Colonic mucosa (tissue), 4 donors: ENCODE measurements at places on chromosomes 6 and 20. TPM values are rescaled to one million over a fixed set of nuclear protein-coding genes. Genes with fewer than 3 reads are reported as not detected.

ATP6V1G2 gene
- 0.57 TPM for total RNA-seq

ZNF337 gene
- 6.7 TPM for total RNA-seq

STX11 gene
- 3.8 TPM for total RNA-seq

FYN gene
- 21.5 TPM for total RNA-seq

LRRC73 gene
- total RNA-seq = 0.77 TPM

NPEPL1 gene
- total RNA-seq = 20.6 TPM

DNA sequence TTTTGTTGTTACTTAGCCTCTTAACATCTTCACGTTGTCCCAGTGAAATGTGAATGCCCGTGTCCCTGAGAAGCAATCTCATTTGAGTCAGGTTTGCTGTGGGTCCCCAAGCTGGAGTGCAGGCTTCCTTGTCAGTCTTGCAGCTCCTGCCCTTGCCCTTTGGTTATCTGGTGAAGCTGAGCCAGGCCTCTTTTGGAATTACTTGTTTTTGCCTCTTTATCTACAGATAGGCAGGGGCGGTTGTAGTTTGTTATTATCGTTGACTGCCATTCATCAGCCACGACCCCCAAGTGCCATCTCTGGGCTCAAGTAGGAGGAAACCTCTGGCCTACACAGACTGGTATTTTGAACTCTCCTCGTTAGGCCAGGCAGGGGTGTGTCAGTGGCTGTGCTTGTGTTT is 2.2 kb downstream of the TMEM14C start:
- no peak for DNase-seq

GRCh38 chr6:133300896-133301295 is 59.7 kb downstream of the EYA4 start:
- no peak for DNase-seq

DNA sequence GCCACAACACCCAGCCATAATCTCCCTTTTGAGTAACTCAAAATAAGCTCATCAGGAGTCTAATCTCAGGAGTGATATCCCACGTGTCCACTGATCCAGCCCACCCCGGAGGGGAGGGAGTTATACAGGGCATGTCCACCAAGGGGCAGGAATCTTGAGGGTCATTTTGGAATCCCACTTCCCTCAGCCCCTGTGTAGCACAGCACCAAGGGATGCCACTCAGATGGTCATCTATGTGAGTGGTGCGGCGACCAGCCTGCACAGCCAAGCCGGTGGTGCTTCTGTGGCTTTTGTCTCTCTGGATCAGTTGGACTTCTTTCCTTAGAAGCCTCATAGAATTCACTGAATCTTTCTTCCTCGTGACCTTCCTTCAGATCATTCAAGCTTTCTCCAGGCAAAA is 11.0 kb upstream of the BCAS4 start:
- DNase-seq = no peak

DNA sequence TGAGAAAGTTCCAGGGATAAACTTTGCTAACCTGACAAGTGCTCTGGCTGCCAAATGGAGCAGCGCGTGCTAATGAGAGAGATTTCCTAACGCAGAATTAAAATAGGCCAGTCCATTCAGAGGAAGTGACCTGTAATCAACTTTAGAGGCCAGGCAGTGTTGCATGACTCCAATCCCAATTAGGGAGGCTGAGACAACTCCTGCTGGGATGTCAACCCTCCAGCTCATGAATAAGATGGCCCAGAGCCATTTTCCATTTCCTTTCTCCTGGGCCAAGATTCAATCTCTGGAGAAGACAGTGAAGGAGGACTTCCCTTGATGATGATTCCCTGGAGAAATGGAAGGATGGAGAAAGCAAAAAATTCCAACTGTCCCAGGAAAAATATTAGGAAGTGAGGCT is 241.5 kb upstream of the RNF24 start:
- DNase-seq = no peak

DNA sequence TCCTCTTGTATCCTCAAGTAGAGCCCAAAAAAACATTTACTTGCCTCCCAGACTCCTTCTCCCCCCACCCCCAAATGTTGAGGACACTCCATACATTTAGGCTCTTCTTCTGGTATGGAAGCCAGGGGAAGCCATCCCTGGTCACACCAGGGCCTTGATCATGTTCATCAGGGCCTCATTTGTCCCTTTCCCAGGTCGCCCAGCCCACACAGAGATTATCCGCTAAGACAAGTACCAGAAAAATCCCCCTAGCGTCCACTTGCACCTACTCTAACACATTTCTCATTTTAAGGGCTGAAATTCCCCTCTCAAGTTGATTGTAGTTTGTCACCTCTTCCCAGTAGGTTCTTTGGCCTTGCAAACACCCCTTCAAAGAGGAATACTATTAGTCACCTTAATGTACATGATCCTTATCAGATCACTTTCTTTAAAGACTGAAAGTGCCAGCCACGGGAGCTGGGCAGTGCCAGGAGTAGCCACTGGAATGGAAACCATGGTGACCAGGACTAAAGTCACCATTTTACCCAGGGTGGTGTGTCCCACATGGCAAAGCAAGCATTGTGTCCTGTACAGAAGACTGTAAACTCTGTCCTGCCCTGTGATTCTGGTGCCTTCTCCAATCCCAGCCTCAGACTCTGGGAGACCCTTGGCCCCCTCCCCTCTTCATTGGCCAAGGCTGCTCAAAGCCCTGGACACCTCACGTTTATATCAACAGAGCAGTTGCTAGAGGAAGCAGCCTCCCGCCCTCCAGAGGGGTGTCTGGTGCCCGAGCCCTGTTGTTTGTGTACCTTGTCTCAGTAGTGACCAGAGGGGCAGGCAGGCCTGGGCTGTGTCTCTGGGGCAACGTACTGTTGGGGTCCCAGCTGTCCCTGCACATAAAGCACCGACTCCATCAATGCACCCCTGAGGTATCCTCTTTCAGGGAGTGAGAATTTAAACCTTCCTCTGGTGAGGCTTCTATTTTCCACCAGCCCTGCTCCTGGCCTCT is 5.0 kb upstream of the APOBEC2 start:
- DNase-seq = no peak

GRCh38 chr20:38581830-38582358 is 897 bp downstream of the ADIG start:
- DNase-seq = no peak

- peak; percentile 25 for DNase-seq
Observed at GRCh38 chr6:132763269-132763668, 5.6 kb upstream of the VNN2 start.

GRCh38 chr20:8946036-8946940 is 122.6 kb upstream of the PLCB4 start:
- no peak for DNase-seq

- no peak for DNase-seq
Observed at GRCh38 chr6:131555992-131556391, 17.0 kb upstream of the ARG1 start.

GRCh38 chr20:15927893-15928650 is 645.2 kb downstream of the KIF16B start:
- DNase-seq = no peak

- no peak for DNase-seq
Observed at GRCh38 chr6:154471609-154472362, 38.7 kb downstream of the CNKSR3 start.

DNA sequence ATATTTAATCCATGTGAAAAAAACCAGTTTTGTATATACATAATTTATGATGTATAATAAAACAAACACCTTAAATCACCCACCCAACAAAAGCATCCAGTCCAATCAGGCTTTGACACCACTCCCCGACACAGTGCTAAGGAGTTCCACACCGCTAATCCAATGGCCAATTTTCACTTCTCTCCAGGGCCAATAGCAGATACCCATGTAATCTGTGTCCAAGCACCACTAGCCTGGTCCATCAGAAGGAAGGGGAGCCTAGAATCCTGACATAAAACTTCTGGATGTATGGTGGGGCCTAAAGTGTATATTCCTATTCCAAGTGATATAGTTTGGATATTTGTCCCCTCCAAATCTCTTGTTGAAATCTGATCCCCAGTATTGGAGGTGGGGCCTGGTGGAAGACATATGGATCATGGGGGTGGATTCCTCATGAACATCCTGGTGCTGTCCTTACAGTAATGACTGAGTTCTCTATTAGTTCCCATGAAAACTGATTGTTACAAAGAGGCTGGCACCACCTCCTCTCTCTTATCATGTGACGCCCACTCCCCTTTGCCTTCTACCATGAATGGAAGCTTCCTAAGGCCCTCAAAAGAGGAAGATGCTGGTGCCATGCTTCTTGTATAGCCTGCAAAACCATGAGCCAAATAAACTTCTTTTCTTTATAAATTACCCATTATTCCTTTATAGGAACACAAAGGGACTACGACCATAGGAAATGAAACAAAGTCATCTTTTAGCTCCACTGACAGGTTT is 20.8 kb downstream of the RALGAPA2 start:
- no peak for DNase-seq

DNA sequence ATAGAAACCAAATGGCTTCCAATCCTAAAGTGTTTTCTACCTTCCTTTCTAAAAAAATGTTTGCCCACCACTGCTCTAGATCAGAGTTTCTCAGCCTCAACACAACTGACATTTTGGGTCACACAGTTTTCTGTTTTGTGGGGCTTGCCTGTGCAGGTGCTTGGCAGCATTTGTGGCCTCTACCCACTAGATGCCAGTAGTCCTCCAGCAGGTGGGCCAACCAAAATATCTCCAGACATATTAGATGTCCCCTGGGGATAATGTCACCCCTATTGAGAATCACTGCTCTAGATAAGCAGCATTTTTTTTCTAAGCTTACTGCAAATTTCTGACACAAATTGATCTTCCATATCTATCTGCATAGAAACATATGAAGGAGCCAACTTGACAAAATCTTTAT is 26.3 kb upstream of the EPM2A start:
- DNase-seq = no peak

DNA sequence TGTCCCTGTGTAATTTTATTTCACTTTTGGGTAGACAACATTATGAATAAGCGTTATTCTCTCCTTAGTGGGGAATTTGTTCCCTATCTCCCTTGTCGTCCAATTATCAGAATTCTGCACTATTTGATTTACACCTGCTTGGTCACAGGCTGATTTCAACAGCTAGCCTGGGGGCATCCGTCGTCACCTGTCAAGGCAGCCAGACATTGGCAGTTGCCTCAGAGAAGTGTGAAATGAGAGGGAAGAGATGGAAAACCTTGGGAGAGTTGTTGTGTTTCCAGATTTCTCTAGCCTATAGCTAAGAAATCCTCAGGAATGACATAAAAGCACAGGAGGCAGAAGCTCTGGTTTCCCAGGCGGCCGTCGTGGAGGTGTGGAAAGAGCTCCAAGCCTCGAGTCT is 891 bp upstream of the GHRH start:
- DNase-seq = no peak

DNA sequence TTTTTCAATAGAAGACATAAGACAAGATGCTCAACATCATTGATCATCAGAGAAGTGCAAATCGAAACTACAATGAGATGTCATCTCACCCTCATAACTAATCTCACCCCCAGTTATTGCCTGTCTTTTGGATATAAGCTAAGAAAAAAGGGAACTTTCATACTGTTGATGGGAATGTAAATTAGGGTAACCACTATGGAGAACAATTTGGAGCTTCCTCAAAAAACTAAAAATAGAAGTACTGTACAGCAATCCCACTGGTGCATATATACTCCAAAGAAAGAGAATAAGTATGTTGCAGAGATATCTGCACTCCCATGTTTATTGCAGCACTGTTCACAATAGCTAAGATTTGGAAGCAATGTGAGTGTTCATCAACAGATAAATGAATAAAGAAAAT is 26.4 kb upstream of the PHF3 start:
- no peak for DNase-seq
